ENCODE measurements at places on chromosomes 6 and 20.

DNA sequence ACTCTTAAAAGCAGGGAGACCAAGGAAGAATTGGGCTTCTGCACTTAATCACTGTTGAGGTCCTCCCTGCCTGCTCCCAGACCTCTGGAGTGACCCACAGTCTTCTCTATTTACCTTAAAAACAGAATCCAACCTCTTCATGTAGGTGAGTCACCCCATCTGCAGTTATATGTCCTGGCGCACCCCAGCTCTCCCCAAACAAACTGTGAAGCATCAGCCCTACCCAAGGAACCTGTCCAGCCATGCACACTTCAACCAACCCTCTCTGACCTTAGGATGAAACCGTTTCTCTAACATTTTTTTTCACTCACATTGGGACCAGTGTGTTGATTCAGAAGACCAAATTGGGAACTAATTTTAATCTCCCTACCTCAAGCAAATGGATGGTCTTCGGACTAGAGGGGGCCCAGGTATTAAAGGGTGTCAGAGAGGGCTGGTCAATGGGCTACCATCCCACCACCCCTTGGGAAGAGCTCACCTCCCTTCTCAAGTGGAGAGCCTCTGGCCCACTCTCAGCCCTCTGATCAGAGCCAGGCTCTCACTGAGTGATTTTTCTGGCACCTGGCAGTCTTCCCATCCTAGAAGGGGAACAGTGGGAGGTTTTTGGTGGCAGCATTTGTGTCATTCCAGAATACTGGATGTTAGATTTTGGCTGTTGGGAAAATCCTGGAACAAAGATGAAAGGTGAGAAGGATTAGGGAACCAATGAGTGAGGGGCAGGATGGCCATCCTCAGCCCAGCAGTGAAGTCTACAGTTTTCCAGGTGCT is 203.6 kb downstream of the LRFN2 start:
- DNase-seq: no peak

GRCh38 chr20:15555913-15556312 is 1017.3 kb downstream of the KIF16B start:
- no peak for DNase-seq

GRCh38 chr20:43323592-43323991 is 133.9 kb upstream of the PTPRT start:
- no peak for DNase-seq

DNA sequence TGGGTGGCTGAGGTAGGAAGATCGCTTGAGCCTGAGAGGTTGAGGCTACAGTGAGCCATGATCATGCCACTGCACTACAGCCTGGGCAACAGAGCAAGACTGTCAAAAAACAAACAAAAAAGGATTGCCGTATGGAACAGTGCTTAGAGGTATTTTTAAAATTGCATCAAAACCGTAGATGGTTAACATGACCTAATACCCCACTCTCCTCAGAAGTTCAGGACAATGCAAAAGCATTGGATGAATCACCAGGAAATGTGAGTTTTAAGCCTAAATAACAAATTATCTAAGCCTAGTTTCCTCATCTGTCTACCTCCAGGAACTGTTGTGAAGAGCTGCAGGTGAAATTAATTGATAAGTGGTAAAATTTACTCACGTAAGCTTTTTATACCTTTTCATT is 123.8 kb upstream of the ID4 start:
- no peak for DNase-seq

GRCh38 chr6:152727507-152727906 is 23.1 kb upstream of the VIP start:
- DNase-seq: no peak

DNA sequence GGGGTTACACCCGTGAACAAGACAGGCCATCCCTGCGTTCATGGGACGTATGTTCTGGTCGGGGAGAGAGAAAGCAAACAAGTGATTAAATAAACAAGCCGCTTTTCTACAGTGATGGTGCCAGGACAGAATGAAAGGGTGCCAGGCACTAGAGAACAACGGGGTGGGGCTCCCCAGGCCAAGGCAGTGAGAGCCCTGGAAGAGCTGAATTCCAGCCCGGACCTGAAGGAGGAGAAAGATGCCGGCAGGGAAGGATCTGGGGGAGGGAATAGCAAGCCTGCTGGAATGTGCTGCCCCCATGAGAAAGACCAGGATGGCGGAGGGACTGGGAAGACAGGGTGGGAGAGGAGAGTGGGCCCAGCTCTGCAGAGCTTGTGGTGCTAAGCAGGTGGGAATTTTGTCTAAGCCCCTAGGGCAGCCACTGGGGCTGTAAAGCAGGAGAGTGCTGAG is 7.5 kb downstream of the SNAI1 start:
- no peak for DNase-seq

GRCh38 chr6:23339268-23339667 is 769.9 kb downstream of the HDGFL1 start:
- no peak for DNase-seq

- DNase-seq: no peak
Measured at GRCh38 chr6:61809004-61809595, 476.9 kb downstream of the KHDRBS2 start.

DNA sequence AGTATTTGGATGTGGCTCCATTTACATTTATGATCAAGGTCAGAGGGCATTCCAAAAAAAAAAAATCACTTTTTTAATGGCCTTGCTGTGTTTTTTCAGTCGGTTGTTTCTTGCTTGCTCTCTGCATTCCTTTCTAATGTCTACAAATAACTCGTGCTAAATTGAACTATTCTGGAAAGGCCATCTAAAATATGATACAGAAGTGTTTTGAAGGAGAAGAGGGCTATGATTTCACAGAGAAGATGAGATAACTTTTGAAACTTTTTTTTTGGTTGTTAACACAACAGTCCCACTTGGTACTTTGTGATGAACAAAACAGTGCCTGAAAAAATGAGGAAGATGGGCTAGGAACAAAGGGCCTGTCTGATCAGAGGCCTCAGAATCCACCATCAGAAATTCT is 156.1 kb upstream of the SMLR1 start:
- no peak for DNase-seq

- no peak for DNase-seq
Measured at GRCh38 chr20:3371754-3372153, 35.7 kb downstream of the DNAAF9 start.

DNA sequence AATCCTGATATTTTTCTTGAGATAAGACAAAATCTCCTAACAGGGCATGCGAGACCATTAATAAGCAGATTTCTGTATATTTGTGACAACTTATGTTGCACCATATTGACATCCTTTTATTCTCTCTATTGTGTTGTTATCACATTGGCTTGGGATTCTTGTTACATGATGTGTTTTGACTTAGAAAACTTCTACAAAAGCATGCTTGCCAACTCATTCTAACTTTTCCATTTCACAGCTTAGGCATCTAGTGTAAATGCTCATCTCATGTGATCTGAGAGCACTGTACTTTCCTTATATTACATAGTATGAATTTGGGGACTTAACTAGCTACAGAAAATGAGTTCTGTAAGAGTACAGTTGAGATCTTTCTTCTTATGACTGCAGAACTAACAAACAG is 1040.7 kb upstream of the ADGRB3 start:
- no peak for DNase-seq

DNA sequence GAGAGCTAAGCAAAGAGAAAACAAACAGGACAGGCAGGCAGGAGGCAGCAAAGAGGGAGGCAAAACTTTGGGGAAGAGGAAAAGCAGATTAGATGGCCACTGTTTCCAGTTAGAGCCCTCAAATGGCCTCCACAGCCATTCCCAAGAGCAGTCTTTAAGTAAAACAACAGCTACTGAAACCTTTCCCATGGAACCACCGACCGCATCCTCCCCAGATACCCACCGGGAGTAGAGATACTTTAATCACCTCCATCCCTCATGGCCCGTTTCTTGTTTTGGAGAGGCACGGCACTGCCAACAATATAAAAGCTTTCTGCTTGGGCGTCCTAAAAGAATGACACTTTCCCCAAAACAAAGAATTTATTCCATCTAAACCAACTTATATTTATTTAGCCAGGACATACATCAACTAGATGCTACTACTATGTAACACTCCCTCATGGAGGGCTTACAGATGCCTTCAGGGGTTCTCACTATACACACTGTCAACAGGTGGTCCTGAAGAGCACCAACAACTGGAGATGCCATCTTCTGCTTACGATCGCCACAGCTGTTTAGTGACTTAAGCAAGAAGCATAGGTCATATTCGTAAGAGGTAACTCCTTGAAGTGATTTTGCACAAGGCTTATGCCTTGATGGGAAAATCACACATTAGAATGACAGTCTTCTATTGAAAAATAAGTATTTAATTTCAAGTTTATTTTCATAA is 43.4 kb downstream of the CNKSR3 start:
- DNase-seq: no peak

- no peak for DNase-seq
Measured at GRCh38 chr20:52103335-52103912, 88.2 kb downstream of the ZFP64 start.

DNA sequence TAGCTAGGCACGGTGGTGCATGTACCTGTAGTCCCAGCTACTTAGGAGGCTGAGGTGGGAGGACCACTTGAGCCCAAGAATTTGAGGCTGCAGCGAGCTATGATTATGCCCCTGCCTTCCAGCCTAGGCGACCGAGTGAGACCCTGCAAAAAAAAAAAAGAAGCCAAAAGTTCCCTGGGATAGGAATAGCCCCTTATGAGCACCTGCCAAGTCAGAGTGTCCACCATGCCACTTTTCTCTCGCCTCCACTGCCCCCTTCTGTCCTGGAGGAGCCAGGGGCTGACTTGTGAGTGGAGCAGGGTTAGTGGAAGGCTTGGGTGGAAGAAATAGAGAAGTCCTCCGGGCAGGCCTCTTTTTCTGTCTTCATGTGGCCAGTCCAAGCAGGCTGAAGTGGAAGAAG is 12.1 kb upstream of the DDX27 start:
- no peak for DNase-seq

DNA sequence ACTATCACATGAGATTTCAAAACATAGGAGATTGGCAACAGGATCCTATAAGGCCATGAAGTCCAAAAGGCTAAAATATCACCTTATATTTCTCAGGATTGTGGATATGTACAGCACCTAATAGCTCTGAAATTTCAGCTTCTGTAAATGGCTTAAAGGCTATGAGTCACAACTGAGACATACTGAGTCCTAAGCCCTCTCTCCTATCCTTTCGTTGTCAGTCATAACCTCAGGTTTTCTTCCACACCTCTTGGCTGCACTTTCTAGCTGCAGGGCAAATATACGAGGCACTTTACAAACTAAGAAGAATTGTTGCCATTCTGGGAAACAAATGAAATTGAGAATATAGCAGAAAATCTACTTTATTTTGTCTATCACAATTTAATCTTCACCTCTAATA is 969.9 kb upstream of the EPHA7 start:
- no peak for DNase-seq

DNA sequence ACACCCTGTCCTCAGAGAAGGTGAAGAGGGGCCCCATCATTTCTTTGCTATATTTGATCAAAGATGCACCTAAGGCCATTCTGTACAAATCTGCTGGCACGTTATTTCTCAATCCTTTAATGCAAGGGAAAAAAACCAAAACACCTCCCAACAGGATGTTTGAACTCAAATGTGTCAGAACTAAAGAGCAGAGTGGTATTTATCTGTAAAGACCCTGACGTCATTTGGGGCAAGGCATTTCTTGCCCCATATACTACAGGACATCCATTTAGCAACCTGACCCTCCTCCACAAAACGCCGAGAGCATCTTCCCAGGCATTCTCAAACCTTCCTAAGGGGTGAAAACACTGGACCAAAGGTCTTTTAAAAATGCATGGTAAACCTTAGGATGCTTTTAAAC is 50.8 kb downstream of the ZMYND8 start:
- no peak for DNase-seq

- DNase-seq: no peak
Measured at GRCh38 chr6:151290877-151291721, 51.3 kb downstream of the AKAP12 start.

DNA sequence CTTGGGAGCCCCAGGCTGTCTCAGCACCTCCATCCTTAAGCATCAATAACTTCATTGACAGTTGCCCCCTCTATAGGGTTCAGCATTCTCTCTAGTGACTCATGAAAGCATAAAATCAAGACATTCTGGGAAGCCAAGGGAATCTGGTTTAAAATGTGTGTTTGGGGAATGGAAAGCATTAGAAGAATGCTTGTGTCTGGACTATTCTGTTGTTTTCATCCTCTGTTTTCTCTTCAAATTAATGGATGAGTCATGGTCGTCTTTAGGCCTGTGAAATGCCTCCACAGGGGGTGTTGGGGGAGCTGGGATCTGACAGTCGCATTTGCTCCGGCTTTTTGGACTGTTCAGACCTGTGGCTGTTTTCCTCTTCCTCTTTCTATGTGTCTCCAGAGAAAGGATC is 279.7 kb downstream of the CDC5L start:
- no peak for DNase-seq

DNA sequence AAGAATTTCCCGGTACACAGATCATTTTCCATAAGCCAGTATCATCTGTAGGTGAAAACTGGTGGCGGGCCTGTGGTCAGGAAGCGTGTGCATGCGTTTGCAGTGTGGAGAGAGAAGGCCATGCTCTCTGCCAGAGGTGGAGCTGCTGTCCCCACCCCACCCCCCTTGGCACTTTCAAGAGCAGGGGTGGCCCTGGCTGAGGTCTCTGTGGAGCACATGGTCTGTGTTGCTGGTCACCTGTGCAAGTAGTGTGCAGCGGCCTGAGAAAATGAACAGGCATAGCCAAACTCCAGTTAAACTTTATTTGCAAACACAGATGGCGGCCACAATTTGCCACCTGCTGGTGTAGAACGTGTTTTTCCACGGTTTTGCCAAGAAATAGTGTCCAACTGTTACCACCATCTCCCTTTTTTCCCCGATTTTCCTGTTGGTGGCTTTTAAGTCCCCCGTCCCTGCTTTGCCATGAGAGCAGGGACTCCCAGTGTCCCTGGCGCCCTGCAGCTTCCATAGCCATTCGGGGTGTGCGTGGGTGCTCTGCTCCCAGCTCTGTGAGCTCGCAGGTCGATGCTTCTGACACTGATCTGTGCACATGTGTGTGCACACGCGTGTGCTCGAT is 2.5 kb downstream of the ADRM1 start:
- DNase-seq: no peak

DNA sequence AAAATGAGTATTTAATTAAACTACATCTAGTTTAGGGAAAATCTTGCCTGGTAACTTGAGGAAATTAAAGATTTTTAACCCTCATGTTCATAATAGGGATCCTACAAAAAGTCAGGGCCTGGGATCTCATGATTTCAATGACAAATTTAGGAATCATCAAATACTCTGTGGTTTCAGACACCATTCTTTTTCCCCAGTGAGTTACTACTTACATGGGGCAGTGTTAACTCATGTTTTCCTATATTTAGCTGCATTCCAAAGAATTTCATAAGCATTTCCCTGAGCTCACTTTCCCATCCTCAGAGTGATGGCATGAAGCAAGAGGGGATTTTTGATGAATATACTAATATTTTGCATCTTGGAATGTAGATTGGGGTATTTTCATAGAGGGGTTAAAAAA is 321.7 kb downstream of the CENPW start:
- DNase-seq: no peak

- DNase-seq: no peak
Measured at GRCh38 chr6:25535632-25536225, 116.3 kb upstream of the SCGN start.

Measured in T-helper 17 cell (primary cell).